ENCODE measurements at places on chromosomes 1 and 21.

DNA sequence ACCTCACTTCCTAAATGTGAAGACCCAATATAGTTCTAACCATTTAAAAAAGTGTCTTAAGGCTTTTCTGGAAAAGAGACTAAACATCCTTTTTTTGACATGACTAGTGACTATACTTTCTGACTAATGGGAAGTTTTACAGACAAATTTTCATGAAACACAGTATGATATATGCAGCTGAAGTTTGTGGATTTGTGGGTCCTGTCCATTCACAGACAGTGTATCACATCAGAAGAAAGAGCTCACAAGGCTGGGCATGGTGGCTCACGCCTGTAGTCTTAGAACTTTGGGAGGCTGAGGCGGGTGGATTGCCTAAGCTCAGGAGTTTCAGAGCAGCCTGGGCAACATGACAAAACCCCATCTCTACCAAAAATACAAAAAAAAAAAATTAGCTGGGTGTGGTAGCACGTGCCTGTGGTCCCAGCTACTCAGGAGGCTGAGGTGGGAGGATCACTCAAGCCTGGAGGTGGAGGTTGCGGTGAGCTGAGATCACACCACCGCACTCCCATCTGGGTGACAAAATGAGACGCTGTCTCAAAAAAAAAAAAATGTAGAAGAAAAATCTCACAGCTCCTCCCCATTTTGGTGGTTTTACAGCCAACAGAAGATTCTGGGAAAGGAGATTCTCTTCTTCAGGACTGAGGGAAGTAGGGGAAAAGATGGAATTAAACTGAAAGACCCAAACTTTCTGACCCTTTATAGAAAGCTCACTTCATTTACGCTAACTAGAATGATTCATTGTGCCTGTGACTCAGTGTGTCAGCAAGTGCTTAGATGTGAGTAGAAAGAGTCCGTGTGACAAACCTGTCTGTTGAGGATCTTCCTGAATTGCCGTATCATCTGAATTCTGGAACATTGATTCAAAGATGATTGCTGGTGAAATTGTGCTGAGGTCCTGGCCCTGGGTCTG is 15.2 kb upstream of the YRDC start:
- DNase-seq = no peak

DNA sequence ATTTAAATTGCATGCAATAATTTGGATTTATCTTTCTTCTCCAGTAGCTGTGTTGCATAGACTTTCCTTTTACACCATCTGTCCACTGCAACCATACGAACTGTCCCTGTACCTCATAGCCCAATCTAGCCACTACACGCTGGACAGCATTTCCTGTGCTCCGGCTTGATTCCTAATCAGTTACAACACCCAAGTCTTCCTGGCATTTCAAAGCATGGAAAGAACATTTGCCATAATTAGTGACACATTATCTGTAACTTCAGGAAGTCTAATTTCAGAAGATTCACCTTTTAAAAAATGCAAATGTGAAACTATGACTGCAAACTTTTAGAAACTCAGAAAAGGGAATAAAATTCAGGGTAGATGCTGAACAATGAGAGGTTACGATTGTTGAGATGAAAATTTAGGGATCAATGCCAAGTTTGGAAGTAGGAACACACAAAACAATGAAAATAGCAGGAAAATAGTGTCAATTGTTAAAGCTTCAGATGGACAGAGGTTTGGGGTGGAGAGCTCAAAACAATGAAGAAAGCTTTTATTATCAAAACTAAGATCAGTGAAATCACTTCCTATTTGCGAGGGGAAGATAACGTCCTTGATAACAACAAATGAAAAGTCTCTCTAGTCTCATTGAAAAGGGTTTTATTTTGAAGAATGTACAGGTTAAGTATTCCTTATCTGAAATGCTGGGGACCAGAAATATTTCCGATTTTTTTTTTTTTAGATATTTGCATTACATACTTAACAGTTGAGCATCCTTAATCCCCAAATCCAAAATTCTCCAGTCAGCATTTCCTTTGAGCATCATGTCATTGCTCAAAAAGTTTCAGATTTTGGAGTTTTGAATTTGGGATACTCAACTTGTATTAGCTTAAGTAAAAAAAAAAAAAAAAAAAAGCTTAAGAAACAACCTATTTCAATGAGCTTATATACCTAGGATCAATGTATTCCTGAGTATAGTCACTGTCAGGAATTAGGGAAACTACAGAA is 107.3 kb downstream of the FNBP1L start:
- DNase-seq = no peak

DNA sequence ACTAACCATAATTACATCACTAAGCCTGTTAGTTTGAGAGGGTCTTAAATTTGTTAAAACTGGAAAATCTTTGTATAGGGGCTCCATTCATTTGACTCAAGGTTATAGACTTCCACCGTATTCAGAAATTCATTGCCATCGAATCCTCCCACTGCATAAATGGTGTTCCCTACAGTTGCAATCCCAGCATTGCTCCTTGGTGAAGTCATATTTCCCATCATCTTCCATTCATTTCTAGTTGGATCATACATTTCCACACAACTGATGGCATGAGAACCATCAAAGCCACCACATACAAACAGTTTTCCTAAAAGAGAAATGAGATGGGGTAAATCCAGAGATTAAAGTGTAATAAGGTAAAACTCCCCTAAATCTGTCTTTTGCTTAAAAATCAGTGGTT is 19.1 kb downstream of the IVNS1ABP start:
- no peak for DNase-seq

DNA sequence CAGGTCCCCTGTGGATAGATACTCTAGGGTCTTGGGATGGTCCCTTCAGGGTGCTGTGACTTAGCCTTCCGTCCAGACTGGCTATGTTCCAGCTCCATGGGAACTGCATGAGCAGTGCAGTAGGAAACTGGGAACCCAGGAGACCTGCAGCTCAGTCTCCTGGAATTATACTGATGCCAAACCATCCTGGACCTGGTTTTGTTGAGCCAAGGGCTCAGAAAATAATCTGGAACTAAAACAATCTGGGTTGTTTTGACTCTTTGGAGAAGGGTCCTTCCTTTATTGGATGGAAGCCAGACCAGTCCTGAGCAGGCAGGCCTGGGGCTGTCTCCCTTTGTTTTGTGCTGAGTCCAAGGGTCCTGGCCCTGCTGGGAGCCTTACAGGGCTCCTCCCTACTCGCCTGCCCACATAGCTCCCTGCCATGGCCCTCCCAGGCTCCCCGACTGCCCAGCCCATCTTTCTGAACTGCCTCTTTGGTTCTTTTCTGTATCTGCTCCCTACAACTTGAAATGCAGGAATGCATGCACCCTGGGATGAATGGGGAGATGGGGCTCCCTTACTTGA is 1.2 kb downstream of the IPO13 start:
- no peak for DNase-seq

- DNase-seq = no peak
Measured at GRCh38 chr1:94753171-94753972, 66.8 kb upstream of the SLC44A3 start.

- DNase-seq = no peak
Measured at GRCh38 chr1:115168026-115168425, 78.7 kb upstream of the TSPAN2 start.

DNA sequence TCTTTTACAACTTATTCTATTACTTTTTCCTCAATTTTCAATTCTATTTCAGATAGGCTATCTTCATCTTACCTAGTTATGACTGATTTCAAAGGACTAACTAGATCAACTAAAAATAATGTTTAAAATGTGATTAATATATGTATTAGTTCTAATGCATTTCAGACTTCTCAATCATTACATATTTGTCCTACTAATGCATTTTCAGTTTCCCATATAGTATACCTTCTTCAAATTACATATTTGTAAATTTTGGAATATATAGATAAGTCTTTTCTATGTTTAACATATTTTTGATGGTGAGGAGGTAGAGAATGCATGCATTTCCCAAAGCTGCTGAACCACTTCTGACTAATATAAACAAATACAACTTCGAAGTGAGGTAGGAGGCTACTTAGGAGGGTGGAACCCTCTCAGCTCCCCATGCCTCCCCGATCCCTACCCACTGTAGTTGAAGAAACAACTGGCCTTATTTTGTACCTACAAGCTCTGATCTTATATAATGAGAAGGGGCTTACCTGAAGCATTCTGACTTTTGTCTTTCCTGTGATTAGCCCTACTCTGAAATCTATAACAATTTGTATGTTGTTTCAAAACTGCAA is 1.7 kb downstream of the TRMT1L start:
- peak; percentile 11 for DNase-seq

GRCh38 chr1:34639701-34640100 is 115.1 kb upstream of the GJB5 start:
- no peak for DNase-seq

DNA sequence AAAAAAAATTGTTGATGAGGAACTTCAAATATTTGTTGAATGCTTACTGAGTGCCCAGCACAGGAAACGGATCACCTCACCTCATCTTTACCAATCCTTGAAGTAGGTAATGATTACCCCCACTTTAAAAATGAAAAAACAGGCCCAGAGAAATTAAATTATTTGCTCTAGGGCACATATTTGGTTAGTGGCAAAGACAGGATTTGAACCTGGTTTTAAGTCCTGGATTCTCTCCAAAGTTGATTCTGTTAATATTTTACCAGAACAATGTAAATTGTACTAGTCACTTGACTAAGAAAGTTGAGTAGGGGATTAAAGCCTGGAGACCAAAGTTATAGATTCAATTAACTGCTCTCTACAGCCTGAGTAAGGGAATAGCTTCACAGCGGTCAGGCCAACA is 97.9 kb downstream of the GIPC2 start:
- DNase-seq = no peak

- no peak for DNase-seq
Measured at GRCh38 chr1:6281511-6282402, 20.9 kb upstream of the GPR153 start.

DNA sequence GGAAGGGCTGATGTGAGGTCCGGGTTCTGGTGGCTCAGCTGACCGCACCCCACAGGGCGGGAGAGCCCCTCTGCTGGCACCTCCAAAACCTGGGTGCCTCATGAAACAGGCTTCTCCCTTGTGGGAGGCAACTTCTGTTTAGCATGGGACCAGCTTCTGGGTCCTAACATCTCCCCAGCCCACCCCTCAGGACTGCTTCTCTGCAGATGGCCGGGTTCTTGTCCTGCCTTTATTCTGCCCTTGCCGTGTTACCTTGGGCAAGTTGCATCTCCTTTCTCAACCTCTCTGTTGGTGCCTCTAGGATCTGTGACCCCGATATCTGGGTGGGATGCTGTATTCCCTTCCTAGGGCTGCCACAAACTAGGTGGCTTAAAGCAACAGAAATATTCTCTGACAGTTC is 15.0 kb upstream of the TTC22 start:
- DNase-seq = no peak

GRCh38 chr1:210747112-210747511 is 386.8 kb downstream of the KCNH1 start:
- no peak for DNase-seq

DNA sequence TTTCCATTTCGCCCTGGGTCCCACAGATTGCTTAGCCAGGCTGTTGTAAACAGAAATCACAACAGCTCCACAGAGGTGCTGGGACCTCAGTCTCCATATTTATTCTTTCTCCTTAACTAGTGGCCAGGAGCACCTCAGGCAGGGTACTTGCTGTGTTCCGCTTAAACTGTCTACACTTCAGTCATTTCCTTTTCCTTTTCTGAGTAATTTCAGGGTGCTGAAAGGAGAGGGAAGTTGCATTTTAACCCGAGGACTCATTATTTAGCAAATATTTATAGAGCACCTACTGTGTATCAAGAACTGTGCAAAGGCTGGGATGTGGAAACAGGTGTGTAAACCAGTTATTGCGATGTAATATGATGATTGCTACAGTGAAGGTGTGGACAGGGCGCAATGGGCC is 41.9 kb downstream of the ACP6 start:
- no peak for DNase-seq

GRCh38 chr1:91799159-91799558 is 86.8 kb downstream of the TGFBR3 start:
- no peak for DNase-seq

GRCh38 chr1:86084998-86085397 is 71.6 kb downstream of the COL24A1 start:
- no peak for DNase-seq

- DNase-seq = no peak
Measured at GRCh38 chr21:25936776-25937175, 202.0 kb downstream of the GABPA start.

DNA sequence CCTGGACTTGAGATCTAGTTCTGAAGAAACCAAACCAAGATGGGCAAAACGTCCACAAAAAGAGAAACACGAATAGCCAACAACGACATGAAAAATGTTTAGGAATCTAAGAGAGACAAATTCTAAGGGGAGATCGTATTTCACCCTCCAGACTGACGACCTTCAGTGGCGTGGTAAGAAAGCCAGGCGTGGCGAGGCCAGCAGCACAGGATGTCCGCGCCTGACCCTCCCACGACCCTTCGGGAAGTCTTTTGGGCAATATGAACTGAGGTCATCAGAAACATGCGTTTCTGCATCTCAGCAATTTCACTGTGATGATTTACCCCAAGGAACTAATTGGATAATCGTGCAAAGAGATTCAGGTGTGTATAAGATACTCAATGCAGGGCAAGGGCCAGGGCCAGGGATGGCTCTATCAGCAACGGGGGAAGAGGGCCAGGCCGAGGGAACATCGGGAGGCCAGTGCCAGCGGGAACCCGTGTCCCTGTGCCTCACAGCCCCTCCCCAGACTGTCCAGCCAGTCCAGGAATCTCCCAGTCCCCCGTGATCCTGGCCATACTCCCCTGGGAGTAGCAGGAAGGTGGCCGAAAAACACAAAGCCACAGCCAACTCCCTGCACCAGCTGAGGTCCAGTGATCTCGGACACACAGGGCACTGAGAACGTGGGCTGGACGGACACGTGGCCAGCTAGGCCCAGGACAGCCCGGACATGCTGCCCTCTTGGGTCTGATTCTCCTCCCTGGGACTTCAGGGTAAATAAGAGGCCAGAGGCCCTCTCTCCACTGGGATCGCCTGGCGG is 53.6 kb upstream of the ADARB1 start:
- no peak for DNase-seq

- DNase-seq = no peak
Measured at GRCh38 chr1:227654431-227654830, 80.7 kb downstream of the JMJD4 start.

DNA sequence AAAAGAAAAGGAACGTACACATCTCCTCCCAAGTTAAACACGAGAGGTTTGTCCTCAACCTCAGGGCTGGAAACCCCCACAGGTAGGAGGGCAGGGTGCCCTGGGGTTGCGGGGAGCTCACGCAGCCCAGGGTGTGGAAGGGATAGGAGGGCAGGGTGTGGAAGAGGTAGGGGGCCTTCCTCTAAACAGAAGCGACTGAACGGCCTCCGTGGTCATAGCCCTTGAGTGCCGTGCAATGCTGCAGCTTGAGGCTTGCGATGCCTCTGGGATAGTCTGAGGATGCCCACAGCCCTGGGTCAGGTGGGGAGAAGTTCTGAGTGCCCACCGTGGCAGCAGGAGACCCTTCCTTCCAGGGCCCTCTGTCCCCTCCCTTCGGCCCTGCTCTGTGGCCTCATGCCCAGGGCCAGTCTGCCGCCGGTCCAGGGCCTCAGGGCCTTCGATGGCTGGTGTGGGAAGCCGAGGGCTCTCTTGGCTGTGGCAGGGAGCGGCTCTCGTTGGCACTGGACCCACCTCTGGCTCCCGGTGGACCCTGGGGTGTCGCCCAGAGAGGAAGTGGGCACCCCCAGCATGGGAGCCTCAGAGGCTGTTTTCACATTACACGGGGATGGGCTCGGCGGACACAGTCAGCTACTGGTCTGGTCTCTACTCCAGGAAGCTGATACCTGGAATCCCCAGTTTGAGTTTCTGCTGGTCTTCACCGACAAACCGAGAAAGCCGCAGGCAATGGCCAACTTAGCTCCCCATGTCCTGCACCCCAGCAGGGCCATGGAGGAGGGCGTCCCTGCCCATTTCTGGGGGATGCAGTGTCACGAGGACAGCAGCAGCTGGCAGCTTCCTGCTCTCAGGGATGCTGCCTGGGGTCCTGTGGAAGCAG is 6.4 kb upstream of the CDK11B start:
- no peak for DNase-seq

GRCh38 chr21:39105341-39105765 is 77.9 kb downstream of the PSMG1 start:
- DNase-seq = no peak

Data from CD8-positive, alpha-beta T cell (primary cell).